ENCODE measurements at places on chromosomes 2 and 18.

DNA sequence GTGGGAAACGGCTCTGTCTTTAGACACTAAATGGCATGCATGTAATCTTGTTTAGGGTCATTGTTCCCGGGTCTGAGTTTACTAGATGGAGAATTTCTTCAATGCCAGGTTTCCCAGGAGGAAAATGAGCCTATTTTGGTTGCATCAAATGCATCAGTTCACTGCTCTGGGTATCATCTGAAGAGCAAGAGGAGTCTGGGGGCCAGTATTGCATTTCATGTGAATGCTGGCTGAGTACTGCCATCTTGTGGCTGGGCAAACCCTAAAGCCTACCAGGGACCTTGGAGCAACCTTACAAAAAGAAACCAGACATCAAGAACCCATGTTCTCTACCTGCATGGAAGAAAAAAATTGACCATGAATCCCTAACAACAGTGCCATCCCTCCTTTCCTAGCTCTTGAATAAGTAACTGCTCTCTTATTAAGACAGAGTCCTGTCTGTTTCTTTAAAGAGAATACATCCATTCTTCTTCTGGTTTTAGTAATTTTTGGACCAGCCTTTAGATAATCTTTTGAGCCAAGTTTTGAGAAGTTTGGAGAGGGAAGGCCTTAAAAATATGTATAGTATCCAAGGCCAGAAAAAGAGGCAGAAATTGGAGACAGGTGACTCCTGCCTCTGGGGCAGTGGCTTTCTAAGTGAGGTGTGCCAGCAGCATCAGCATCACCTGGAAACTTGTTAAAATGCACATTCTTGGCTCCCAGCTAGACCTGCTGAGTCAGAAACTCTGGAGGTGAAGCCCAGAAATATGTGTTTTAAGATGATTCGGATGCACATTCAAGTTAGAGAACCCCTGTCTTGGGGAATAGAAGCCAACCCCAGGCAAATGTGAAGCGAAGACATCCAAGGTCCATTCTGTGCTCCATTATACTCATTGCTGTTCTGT, 261.0 kb upstream of the CXCR4 start:
- DNase-seq: no peak

DNA sequence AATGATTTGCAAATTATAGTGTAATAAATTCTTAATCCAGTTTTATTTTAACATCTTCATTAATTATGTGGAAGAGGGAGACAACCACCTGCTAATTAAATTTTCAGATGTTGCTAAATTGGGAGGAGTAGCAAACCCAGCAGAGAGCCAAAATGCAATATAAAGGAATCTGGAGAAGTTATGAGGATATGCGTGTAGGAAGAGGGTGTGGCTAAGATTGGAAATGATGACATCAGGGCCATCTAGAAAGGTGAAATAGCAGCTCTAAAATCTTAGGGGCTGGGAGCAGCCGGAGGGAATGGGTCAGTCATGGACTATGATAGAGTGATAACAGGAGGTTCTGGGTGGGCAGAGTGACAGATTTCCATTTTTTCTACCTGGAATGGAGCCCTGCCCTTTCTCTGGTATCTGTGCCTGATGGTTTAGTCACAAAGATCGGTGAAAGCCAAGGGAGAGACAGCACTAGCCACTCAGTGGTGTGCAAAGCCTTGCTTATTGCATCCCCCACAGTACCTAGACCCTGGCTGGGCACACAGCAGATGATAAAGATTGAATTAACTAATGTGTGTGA, 379.2 kb upstream of the CELF4 start:
- DNase-seq: no peak

DNA sequence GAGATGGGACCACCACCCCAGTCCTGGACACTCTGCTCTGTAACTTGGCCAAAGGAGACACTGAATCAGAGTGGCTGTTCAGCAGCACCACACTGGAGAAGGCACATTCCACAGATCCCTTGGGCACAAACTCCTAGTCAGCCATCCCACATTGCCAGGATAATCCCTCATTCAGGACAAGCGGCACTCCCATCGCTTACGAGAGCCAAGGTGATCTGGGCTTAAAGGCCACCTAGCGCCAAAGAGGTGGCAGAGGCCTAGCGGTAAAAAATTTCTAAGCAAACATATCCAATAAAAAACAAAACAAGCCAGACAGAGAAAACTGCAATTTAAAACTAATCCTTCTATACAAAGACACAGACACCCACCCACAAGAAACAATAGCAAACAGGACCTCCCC, 62.2 kb downstream of the EPB41L3 start:
- DNase-seq: no peak

GRCh38 chr2:73780237-73780582, 307 bp upstream of the DUSP11 start:
- DNase-seq: no peak

DNA sequence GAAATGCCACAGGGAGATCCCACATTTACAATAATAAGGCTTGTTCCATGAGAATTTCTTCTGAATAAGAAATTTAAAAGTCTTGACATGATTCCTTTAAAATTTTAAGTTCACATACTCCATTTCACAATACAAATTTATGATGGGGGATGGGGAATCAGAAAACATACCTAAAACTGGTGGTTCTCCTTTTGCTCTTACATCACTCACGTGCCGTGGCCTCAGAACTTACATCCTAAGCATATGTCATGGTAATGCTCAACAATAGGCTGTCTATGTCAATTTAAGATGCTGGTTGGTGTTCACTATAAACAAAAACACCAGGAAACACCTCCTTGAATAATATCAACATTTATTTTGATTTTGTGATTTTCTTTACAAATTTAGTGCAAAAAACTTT, 12.8 kb downstream of the UPP2 start:
- no peak for DNase-seq

DNA sequence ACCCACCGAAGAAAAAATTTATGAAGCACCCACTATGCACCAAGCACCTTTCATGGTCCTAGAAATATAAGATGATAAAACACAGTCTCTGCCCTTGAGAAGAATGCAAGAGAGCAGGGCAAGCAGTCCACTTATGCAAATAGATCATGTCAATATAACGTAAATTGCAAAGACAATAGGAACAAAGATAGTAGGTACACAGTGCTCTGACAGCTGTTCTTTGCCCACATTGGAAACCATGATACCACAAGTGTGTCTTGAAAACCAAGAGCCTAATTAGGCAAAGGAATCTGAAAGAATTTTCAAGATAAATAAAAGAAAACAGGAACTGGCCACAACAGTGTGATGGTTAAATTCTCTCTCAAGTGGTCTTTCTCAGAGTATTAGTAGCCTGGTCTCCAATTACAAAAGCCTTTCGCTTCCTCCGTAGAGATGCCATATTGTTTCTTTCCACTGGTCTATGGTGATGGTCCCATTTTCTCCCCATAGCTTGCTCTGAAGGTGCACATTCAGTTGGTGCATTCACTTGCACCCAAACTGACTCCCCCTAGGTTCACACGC, 108.5 kb downstream of the VWC2L start:
- DNase-seq: no peak

DNA sequence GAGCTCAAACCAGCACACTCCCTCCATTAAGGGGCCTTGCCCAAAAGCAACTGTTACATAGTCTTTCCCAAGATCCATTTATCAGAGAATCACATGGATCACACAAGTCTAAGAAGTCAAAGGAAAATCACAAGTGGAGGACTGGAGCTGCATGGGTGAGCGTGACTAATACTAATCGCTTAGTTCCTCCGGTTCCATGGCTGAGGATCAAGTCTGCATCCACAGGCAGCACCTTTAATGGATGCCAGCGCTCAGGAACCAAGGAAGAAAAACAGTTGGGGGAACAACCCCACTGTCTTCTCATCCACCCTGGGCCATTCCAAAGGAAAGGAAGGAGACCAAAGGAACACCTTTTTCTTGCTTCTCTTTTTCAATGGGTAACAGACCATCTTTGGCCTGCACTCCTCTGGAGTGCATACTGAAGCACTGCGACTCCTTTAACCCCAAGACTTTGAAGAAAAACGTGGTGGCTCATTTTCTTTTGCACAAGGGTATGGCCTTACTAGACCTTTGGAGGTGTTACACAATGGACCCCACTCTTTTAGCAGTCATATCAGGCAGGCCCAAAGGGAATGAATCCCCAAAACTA, 9.2 kb upstream of the WDR33 start:
- DNase-seq: no peak

DNA sequence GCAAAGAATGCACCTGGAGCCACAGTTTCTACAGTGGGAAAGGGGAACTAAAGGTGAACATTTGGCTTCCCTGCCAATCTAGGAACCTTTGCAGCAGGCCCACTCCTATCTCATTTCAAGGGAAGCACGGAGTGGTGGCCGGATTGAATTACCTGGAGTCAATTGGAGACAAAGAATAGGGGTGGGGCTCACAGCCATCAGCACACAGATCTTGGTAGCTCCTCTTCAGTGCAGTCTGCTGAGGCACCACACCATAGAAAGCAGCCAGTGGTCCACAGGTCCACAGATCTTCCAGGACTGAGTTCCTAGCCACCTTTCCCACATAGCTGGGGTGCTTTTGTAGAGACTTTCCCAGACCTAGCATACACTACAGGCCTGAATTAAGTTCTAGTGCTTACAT, 43.5 kb upstream of the NXPH2 start:
- no peak for DNase-seq

GRCh38 chr2:189164746-189165145, 14.8 kb downstream of the COL5A2 start:
- DNase-seq: no peak

- no peak for DNase-seq
Observed at GRCh38 chr2:120044336-120044735, 31.5 kb downstream of the EPB41L5 start.

DNA sequence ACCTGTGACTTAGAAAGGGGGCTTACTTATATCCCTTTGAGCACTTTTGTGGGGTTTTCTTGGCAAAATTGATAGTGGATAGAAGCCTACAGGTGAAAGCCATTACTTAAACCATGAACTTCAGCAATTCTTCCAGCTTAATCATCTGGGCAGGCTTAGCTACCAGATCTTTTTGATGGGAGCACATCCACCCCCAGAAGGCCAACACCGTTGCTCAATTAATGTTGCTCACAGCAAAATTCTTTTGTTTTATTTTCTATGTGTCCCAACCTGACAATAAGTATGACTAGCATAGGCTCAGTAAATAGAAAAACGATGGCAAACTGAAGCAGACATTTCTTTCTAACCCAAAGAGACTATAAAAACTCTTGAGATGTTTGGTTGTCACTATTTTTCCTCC, 269.4 kb upstream of the TCF4 start:
- no peak for DNase-seq

DNA sequence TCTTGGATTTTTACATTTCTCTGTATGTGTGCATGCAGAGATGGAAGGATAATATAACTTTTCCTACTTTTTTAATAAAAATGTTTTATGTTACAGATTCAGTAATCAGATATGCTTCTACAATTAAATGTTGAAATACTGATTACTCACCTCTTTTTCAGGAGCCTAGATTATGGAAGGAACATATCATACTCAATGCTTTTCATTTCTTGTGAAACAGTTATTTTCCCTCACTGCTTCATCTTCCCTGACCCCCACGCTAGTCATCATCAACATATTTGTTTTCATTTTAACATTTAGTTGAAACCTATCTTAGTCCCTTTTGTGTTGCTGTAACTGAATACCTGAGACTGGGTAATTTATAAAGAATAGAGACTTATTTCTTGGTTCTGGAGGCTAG, 190.7 kb downstream of the WDR7 start:
- no peak for DNase-seq

DNA sequence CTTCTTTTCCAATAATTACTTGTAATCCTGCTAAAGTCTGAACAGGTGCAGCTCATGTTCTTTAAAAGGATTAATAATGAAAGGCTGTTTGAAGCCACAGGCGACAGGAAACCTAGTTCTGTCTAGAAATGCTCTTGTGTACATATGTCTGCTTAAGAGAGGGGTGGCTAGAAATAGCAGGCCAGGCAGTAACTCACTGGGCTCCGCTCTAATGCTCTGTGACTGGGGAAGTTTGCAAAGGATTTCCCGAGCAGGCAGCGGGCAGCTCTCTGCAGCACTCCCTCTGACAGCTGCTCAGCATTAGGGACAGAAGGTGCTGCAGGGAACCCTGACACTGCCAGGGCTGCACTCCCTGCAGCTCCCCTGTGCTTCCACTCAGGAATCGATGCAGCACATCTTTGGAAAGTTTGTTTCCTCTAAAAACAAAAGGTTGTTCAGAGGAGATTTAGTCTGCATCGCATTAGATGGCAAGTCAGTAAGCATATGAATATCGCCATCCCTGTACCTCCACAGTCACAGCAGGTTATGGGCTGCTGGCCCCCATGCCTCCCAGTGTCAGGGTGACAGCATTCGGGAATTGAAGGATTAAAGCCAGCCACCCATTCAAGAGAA, 33.1 kb upstream of the TTC39C start:
- DNase-seq: no peak

DNA sequence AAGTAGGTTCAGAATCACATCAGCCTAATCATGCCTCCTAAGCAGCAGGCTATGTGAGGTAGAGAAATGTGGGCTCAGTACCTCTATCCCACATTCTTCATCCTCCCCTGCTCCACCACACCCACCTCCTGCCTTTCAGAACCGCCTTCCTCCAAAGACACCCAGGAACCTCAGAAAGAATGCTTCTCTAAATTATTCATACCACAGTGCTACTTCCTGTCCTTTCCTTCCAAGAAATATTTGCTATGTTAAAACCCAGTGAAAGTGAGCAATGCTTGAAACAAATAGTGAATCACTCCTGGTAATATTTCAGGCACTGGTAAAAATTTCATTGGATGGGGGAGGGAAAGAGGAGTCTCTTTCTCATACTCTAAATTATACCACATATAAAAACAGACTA, 24.0 kb upstream of the CREB1 start:
- DNase-seq: no peak

- DNase-seq: no peak
Observed at GRCh38 chr2:234483568-234484251, 13.2 kb downstream of the ARL4C start.

- DNase-seq: no peak
Observed at GRCh38 chr2:47129191-47129706, 25.9 kb downstream of the STPG4 start.

DNA sequence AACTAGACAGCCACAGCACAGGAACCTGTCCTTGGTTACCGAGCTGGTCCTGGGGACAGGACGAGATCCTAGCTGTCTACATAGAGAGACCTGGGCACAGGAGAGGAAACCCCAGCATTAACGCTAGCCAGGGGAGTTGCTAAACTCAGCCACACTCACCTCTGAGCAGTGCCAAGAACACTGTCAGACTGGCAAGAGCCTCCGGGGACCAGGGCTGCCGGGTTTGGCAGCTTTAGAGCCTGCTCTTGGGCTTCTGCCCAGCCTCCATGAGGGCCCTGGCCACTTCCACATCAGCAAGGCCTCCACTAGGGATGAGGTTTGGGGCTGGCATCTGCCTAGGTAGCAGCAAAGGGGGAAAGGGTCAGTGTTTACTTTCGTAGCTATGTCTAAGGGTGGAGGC, 6.7 kb downstream of the TMBIM1 start:
- DNase-seq: peak; percentile 69

GRCh38 chr2:10482913-10483312, 34.8 kb upstream of the ODC1 start:
- DNase-seq: no peak
